ENCODE measurements at places on chromosomes 2 and 18.

GRCh38 chr2:217102956-217103355 is 243.1 kb upstream of the TNP1 start:
- DNase-seq = no peak

DNA sequence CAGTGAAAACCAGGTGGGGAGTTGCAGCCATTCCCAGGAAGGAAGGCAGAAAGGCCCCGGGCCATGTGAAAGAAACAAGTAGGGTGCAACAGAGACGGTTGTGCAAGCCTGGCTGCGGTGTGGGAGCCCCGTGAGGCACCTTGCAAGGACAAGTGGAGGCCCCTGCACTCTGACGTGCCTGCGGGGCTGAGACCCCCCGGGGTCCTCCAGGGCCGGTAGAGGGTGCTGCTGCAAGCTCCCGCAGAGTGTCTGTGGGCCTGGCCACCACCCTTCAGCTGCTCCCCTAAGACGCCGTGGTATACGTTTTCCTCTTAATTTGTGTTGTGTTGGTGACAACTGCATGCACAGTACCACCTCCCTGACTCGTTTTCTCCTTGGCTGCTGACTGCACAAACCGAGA is 27.4 kb upstream of the MC5R start:
- no peak for DNase-seq

GRCh38 chr2:36704475-36705150 is 8.1 kb downstream of the VIT start:
- DNase-seq = no peak

GRCh38 chr2:127599211-127599610 is 46.7 kb upstream of the GPR17 start:
- no peak for DNase-seq

DNA sequence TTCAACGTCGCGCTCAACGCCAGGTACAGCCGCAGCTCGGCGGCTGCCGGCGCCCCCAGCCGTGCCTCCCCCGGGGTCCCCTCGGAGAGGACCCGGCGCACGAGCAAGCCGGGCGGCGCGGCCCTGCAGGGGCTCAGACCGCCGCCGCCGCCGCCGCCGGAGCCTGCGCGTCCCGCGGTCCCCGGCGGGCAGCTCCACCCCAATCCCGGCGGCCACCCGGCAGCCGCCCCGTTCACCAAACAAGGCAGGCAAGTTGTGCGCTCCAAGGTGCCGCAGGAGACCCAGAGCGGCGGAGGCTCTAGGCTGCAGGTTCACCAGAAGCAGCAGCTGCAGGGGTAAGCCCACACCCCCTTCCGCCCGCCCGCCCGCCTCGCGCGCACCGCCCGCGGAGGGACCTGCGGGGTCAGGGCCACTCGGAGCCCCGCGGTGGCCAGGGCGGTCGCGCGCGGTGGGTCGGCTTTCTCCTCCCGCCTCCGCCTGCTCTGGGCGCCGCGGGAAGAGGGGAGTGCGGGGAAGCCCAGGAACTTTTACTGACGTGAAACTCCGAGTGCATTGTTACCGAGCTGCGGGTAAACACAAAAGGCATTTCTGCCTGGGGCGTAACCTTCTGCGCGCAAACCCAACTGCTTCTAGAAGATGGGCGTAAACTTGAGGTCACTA is 861 bp downstream of the LTBP1 start:
- no peak for DNase-seq

GRCh38 chr2:113972766-113973165 is 82.9 kb downstream of the ACTR3 start:
- DNase-seq = no peak

GRCh38 chr2:88807237-88807962 is 115.9 kb downstream of the RPIA start:
- DNase-seq = no peak

DNA sequence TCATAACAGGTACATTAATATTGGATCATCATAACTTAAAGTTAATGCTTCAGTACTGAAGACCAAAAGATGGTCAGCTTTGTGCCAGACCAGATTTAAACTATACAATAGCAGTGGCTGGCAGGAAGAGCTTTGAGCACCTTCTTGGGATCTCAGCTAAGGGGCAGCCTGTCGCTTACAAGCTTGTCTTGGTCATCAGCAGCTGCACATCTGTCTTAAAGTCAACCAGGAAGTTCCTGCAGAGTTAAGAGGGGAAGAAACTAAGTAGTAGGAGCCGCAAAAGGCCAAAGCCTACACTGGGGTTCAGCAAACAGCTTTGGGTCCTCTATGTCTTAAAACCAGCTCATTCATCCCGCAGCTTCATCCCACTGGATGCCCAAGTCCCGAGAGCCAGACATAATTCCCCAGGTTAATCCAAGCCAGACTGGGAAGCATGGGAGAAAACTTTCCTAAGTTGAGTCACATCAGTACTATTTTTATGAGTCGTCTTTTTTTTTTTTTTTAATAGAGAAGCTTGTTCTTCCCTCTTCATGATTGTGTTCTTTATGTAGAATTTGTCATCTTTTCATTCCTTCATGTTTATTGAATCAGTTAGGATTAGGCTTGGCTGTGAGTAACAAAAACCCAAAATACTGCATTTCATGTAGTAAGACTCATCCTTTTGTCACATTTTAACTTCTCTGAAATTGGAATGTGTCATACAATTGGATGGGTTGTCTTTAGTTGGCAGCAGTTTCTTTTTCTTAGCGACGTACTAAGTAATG is 59.3 kb downstream of the SERTAD2 start:
- DNase-seq = no peak

GRCh38 chr2:85661139-85661858 is 6.7 kb downstream of the SFTPB start:
- DNase-seq = no peak

DNA sequence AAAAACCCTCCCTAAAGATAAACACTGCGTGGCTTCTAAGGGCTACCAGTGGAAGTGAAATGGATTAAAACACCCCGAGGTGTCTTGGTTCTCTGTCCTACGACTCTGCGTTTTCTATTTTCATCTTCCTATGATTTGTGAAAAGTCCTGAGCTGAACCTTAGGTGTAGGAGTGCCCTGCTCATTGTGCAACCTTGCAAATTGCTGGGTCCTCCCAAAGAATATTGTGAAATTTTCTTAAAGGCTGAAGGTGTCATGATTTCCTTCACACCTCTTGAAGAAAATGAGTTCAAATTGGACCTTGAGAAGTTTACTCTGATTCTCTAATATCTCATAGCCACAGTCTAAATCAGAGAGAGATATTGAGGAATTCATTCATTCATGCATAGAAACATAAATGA is 1.8 kb upstream of the SLC19A3 start:
- DNase-seq = no peak

GRCh38 chr18:11719621-11720020 is 30.6 kb downstream of the GNAL start:
- no peak for DNase-seq

DNA sequence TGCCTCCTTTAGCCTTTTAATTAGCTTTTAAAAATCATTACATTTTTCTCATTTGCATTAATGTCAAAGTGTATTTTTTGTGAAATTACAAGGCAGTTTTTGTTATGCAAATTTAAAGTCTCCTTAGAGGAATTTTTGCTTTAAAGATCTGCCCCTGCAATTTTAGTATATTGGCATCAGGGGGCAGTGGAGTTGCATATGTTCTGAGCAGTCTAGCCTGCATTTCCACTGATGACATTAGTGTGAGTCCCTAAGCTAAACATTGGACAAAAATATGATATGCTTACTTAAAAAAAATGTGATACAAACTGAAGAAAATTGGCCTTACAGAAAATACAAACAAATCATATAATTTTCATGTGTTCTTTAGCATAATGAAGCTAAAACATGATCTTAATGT is 426.5 kb downstream of the SLC4A3 start:
- no peak for DNase-seq

DNA sequence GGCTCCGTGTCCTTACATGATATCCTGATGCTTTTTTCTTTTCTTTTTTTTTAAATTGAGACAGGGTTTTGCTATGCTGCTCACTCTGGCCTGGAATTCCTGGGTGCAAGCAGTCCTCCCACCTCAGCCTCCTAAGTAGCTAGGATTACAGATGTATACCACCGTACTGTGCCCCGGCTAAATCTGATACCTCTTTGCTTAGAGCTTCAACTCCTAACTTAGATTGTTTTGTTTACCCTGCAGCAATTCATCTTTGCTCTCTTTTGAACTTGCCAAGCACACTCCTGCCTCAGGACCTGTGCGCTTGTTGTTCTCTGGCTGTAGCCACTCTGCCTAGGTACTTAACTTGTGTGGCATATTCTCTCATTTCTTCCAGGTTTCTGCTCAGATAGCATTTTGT is 24.5 kb downstream of the RAB10 start:
- no peak for DNase-seq

DNA sequence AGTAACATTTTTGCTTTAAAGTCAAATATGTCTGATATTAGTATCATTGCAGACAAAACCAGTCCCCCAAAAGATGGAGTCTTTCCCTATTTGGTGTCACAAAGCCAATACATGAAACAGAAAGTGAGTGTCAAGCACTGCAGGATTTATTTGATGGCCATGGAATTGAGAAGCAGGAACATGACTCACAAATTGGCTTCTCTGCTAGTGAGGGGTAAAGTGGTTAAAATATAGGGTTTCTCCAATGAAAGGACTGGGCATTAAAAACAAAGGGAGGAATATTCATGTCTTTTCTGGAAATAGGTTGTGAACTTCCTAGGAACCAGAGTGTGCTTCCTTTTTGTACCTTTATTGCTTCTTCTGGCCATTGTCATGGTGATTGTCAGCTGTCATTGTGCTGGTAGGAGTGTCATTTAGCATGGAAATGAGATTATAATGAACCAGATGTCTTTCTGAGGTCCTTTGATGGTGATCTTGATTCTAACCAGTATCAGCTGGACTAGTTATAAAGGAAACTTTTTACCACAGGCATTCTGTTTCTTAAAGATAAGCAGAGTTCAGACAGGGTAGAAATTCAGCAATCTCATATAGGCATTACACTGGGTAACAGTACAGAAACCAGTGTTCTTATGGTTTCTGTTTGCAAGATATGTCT is 4.1 kb downstream of the REG1B start:
- no peak for DNase-seq

Data from activated CD8-positive, alpha-beta memory T cell treated with anti-CD3 and anti-CD28 coated beads for 1 hour (primary cell).